ENCODE measurements at places on chromosomes 7 and 10.

- no peak for DNase-seq
Observed at GRCh38 chr7:39099146-39099545, 121.4 kb downstream of the POU6F2 start.

GRCh38 chr7:99433158-99433557 lies 5.4 kb downstream of the PTCD1 start:
- no peak for DNase-seq

DNA sequence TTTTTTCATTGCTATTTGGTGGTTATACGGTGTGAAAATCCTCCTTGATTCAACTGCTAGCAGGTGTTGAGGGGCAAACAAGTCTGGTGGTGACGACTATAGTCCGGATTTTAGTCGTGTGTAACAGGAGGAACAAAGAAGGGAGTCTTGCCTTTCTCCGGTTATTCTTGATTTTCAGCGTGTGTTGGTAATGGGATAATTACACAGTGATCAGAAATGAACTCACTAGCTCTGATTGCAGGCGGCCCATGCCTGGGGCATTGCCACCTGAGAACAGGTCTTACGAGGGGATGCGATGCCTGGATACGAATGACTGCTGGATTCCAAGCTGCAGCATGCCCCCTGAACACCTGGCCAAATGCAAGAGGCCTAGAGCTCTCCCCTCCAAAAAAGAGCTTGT lies 72.8 kb downstream of the CAMK1D start:
- peak; percentile 61 for DNase-seq

GRCh38 chr10:119364645-119365600 lies 157.6 kb downstream of the GRK5 start:
- DNase-seq, result no peak

GRCh38 chr7:78063758-78064157 lies 265.2 kb downstream of the PHTF2 start:
- DNase-seq, result peak; percentile 61

GRCh38 chr10:97200616-97201015 lies 14.9 kb upstream of the SLIT1 start:
- no peak for DNase-seq

GRCh38 chr7:82633592-82633991 lies 190.0 kb upstream of the CACNA2D1 start:
- DNase-seq, result peak; percentile 44

- DNase-seq, result peak; percentile 46
Observed at GRCh38 chr7:25995216-25995615, 156.8 kb upstream of the NFE2L3 start.

- DNase-seq, result peak; percentile 50
Observed at GRCh38 chr7:105638334-105638733, 57.0 kb upstream of the EFCAB10 start.

GRCh38 chr10:95759233-95759826 lies 3.4 kb downstream of the ENTPD1 start:
- DNase-seq, result no peak

DNA sequence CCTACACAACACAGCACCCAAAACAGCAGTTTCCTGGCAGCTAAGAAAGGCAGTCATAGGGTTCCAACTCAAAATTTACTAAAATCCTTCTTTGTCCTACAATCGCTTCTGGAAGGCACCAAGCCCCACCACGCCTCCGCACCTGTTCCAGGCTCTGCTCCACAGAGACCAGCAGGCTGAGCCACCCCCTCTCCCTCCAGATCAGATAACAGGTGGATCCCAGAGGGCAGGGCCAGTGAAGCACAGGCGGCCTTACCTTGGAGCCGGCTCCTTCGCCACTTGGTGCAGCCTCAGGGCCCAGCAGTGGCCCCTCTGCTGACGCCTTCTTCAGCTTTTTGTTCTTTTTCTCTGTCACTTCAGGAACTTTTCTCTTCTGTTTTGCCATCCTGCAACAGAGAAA lies 33.0 kb downstream of the ZFAND2A start:
- no peak for DNase-seq

DNA sequence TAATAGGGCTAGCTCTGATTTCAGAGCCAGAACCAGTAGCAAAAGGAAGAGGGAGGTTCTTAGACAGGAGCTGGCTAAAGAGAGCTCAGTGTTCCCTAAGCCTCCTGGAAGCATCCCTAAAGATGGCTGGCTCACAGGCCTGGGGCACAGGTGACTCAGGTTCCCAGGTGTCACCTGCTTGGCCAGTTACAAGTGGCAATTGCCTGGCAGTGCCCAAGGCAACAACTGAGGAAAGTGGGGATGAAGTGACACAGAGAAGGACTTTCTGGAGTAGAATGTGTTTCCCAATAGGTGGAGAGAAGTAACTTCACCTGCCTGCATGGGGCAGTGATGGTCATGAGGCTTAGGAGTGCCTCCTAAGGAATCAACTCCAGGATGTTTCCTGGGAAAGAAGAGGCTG lies 66.5 kb upstream of the EEPD1 start:
- no peak for DNase-seq

GRCh38 chr10:63125459-63125858 lies 7.7 kb upstream of the NRBF2 start:
- no peak for DNase-seq

GRCh38 chr7:32049599-32049998 lies 20.6 kb downstream of the PDE1C start:
- DNase-seq, result no peak

DNA sequence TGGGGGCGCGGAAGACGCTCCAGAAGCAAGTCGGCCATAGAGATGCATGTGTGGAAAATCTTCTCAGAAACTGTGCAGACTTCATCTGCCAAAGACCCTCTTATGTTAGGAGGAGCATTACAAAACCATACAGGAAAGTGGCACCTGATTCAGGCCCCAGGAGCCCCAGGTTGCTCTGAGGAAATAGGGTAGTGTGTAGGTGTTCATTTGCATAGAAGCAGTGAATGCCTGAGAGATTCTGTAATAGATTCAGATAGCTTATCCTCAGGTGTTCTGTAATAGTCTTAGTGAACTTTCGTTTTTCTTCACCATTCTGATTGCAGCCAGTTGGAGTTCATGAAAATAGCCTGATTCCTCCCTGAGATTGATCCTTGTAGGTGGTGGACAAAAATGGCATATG lies 106.4 kb upstream of the GJD4 start:
- no peak for DNase-seq

- DNase-seq, result no peak
Observed at GRCh38 chr7:23017309-23017708, 3.4 kb upstream of the HYCC1 start.

DNA sequence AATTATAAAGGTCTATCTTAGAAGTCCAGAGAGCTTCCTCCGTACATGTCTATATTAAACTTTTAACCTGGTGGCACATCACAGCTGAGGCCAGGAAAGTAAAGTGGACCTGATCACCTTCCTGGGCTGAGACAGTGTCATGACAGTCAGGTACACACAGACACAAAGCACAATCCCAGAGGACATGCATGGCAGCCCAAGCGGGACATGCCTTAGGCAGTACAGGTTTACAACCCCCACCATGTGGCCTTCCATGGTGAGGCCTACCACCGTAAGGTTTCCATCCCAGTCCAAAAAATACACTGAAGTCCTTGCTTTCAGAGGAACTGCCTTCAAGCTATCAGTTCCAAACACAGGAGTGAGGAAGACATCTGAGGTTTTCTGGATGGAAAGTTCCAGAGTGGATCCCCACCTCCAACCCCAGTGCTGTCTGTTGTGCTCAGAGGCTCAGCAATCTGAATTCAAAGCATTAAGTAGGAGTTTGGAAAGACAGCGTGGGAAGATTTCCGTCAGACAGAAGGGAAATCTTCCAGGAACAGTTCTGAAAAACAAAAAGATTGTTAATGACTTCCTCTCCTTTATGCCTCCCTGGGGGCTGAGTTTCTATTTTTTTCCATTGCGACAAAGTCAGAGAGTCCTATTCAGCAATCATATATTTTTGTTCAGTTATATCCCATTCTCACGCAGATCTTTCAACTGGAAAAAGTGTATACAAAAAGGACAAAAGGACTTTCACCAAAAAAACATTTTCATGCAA lies 20.1 kb downstream of the IFIT3 start:
- no peak for DNase-seq

DNA sequence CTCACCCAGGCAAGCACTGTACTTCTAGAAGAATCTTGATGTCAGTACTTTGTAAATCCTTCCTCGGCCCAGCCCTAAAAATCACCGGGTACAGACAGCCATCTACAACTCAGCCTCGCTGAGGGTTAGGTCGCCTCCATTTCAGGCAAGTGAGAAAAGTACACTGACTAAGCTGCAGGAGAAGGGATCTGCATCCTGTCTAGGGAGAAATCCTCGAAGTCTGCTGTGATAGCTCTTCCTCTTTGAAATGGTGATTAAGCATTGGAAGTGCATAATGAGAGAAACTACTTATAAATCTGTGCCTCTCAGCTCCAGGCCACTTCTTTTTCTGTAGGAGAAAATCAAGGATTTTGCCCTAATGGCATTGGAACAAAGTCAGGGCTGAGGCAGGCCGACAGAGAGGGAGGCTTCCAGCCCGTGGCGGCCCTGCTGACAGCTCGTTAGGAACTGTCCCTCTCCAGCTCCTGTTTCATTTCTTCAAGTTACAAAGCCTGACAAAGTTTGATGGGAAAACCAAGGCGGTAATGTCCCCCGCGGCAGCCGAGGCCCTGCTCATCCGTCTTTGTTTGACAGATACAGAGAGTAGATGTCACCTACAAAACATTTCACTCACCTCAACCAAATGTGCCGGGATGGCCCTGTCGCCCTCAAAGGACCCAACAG lies 14.1 kb upstream of the GOT1 start:
- DNase-seq, result no peak

All from NCI-H146 (cell line).